HuH-7 (cell line): ENCODE measurements at places on chromosomes 16 and 17.

GRCh38 chr17:80949451-80950421 is 41.9 kb upstream of the CHMP6 start:
- DNase-seq = no peak

GRCh38 chr17:75840799-75841164 is 3.4 kb downstream of the UNC13D start:
- DNase-seq = no peak

DNA sequence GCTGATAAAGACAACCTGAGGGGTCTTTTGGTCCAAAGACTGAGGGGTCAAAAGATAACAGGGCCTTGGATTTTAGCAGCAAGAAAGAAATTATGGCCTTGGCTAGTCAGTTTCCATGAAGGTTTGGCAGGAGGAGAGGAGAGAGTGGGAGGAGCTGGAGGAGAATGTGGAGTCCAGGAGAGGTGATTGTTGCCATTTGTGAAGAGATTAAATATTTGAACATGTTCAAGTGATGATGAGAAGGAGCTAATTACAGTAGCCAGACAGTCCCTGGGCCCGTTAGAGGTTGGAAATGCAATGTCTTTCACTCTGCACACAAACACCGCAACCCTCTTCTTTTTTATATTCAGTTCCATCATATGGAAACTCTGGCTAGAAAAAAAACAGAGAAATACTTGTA is 68.6 kb downstream of the TNRC6C start:
- no peak for DNase-seq

GRCh38 chr17:64154313-64154695 is 24.4 kb upstream of the ERN1 start:
- no peak for DNase-seq

DNA sequence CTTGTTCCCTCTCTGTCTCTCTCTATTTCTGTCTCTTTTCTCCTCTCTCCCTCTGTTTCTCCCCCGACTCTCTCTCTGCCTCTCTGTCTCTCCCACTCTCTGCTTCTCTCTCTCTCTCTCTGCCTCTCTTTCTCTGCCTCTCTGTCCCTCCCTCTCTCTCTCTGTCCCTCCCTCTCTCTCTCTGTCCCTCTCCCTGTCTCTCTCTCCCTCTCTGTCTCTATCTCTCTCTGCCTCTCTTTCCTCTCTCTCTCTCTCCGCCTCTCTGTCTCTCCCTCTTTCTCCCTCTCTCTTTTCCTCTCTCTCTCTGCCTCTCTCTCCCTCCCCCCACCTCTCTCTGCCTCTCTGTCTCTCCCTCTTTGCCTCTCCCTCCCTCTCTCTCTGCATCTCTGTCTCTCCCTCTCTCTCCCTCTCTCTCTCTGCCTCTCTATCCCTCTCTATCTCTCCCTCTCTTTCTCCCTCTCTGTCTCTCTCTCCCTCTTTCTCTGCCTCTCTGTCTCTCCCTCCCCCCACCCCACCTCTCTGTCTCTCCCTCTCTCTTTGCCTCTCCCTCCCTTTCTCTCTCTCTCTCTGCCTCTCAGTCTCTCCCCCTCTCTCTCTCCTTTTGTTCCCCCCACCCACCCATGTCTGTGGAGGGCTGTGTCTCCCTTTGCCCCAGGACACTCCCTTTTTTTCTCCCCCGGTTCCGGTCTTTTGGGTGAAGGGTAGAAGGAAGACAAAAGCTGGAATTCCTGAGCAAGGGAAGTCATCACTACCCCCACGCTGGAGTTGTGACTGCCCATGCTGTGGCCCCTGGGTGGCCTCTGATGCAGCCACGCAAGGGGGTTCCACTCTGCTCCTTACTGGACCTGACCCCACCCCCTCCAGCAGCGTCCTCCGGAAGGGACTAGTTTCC is 27.1 kb upstream of the MGAT5B start:
- no peak for DNase-seq

GRCh38 chr16:86977076-86977676 is 340.0 kb downstream of the C16orf95 start:
- DNase-seq = no peak

GRCh38 chr16:84421938-84422220 is 53.5 kb downstream of the ATP2C2 start:
- no peak for DNase-seq

GRCh38 chr17:83155128-83156121 is 76.0 kb downstream of the METRNL start:
- no peak for DNase-seq

GRCh38 chr17:8496081-8496480 is 60.4 kb downstream of the NDEL1 start:
- DNase-seq = no peak

GRCh38 chr16:47037396-47037745 is 63.9 kb upstream of the DNAJA2 start:
- DNase-seq = no peak
